Left cardiac atrium (tissue), 4 donors: ENCODE measurements at places on chromosomes 11 and 22.

GRCh38 chr22:21902296-21903087 is 35.0 kb upstream of the MAPK1 start:
- no peak for DNase-seq

GRCh38 chr11:68342459-68343158 is 30.2 kb downstream of the LRP5 start:
- no peak for DNase-seq

DNA sequence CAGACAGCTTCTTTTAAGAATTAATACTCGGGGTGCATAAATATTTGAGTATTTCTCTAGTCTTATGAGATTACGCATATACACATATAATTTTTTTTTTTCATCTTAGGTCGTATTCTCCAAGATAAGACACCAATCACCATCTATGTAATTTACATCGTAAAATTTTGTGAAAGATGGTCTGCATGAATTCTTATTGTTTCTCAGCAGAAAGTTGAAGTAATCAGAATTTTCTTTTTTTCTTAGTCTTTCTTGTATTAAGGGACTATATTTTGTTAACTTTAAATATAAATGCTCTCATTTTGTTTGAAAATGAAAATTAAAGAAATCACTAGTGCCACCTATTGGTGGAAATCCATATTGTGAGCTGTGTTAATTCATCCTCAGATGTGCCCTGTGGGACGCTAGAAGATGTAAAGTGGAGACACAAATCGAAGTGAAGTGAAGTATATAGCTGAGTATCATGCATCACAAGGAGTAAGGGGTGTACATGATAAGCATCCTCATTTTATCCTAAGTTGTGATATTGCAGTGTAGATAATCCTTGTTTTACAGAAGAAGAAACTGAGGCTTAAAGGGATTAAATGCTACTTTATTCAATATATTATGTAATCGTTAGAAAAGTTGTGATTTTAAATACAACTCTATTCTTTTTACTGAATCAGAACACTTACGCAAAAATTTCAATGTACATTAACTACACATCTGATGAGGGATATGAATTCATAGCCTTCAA is 2084.3 kb downstream of the LRRC4C start:
- DNase-seq = no peak

GRCh38 chr11:96263238-96263763 is 79.7 kb downstream of the MAML2 start:
- no peak for DNase-seq

- no peak for DNase-seq
Observed at GRCh38 chr11:71454470-71455113, 1.6 kb downstream of the NADSYN1 start.
